NCI-H1436 treated with DMSO at 0.1 percent for 48 hours (cell line): ENCODE measurements at places on chromosomes 6 and 20.

- DNase-seq = no peak
Observed at GRCh38 chr20:41367393-41367695, 726 bp upstream of the EMILIN3 start.

DNA sequence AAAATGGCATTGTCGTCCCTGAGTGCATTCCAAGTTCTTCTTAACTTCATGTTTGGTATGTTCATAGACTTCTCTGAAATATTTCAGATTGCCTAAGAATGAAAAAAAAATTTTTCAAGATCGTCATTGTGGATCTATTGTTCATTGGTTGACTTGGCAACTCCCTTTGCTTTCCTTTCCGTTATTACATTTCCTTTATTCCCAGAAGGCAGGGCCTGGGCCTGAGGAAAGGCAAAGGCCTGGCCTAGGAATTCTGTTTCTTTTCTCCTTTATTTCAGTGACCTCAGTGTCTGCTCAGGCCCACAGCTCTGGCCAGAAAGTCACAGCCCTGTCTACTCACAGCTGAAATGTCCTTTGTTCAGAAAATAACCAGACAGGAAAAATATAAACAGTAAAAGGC lies 401.6 kb upstream of the PLCB4 start:
- DNase-seq = no peak

DNA sequence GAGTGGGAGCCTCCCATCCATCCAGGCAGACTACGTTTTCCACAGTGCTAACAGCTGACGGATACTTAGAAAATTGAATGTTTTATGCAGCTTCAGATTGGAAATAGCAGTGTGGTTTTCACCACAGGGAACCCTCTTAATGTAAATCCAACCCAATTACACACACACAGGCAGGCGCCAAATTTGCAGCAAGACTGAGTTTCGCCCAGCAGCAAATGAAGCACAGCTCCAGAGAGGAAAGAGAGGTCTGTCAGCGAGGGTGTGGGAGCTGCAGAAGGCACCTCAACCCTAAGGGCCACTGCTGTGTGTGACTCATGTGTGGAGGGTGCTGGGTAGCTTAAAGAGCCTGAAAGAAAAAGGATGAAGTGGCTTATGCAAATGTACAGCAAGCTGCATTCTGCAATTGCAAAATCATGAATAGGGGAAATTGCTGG lies 365.7 kb downstream of the MAFB start:
- DNase-seq = no peak

DNA sequence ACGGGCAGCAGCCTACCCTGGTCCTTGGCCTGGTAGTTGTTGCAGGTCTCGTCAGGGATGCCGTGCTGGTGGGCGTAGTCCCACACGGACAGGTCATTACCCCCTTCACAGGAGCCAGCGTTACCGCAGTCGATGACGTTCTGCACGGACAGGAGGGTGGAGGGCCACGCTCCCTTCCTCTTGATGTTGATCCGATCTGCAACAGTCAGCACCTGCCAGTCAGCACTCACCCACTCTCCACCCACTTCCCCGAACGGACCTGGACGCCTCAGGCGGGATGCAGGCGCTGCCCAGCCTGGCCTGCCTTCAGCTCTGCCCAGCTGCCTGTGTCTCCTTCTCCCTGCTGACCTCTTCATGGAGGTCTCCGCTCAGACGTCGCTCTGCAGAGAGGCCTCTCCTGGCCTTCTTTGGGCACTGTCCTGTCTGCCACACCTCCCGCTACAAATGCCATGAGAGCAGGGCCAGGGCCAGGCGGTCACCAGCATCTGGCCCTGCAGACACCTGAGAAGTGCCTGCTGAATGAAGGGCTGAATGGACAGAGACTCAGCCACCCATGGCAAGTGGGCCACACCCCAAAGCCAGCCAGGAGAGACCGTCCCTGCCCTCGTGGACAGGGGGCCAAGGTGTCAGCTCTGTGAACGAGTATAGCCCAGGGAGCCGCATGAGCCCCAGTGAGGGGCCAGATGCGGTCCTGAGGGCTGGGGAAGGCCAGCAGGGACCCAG lies 5.4 kb downstream of the CTSZ start:
- DNase-seq = no peak

DNA sequence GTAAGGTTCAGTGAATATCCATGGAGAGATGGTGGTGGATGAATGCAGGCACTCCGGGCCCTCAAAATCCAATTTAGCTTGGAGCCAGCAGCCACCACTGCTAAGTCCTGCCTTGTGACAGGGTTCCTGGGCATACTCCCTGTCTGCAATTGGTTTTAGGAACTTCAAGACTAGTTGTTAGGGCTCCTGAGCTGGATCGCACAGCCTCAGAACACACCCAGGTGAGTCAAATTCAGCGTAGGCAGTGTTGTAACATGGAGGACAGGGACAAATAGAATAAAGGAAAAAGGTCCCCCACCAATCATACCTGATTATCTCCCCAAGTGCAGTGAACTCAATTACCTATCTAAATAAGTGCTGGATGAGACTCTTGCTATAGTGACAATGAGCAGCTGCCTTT lies 74.6 kb downstream of the PERP start:
- DNase-seq = no peak

- no peak for DNase-seq
Observed at GRCh38 chr20:6466075-6466810, 301.2 kb upstream of the BMP2 start.

- no peak for DNase-seq
Observed at GRCh38 chr6:35470663-35471120, 2.5 kb downstream of the RPL10A start.

DNA sequence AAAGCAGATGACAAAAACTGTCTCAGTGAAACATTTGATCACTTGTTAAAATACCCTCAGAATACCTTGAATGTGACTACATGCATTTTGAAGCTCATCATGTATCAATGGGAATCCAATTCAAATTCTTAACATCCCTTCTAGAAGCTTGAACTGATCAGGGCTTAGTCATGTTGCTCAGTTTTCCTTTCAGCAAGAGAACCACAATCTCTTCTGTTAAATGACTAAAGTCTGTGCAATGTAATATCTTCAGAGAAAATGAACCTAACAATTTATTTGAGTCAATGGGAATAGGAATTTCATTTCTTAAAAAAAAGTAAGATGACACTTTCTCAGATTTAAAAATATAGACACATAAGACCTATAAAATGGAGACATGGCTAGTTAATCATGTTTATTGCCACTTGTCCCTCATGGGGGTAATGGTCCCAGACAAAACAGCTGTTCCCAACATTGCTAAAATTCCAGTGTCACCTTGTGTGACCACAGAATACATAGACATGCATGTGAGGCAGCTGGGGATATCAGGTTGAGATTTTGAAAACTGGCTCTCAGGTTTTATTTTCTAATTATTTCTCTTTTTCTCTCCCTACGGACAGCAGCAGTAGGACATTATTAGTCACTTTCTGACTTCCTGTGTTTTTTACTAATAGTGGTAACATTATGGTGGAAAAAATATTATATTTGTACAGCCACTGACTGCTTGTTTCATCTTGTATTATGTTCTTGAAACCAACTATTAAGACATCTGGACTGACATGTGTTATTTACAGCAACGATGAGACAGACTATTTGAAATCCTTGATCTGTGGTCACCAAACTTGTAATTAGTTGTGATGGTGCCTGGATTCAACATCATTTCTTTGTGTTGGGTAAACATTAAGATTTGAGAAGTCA lies 192.5 kb downstream of the COL9A1 start:
- no peak for DNase-seq

DNA sequence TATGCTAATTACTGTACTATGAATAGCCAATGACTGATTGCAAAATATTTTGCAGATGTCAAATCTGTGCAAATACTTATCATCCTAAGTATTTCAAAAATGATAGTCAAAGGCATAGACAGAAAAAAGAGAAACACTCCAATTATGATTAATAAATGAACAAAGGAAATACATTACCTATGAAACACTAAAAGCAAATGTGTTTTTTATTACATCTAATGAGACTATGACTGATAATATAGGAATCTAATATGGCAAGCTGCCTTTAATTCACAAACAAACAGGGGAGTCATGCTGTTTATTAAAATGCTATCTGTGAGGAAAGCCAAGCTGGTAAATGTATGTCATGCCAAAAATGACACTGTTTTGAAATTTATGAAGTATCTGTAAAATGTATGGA lies 713.2 kb upstream of the NRSN1 start:
- no peak for DNase-seq

DNA sequence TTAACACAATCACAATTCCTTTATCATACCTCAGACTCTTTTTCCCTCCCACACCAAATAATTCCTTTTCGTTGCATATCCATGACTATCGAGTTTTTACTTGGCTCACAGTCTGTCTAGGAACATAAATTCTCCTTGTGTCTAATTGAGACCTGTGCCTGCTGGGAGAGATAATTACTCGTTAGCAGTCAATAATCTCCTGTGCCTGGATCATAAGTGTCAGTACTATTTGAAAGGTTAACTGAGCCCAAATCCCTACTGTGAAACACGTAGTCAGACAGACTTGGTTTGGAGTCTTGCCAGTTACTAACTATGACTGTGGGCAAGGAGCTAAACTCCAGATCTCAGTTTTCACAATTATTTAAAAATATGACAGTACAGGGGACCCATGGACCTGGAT lies 5.7 kb upstream of the CTNNBL1 start:
- no peak for DNase-seq

DNA sequence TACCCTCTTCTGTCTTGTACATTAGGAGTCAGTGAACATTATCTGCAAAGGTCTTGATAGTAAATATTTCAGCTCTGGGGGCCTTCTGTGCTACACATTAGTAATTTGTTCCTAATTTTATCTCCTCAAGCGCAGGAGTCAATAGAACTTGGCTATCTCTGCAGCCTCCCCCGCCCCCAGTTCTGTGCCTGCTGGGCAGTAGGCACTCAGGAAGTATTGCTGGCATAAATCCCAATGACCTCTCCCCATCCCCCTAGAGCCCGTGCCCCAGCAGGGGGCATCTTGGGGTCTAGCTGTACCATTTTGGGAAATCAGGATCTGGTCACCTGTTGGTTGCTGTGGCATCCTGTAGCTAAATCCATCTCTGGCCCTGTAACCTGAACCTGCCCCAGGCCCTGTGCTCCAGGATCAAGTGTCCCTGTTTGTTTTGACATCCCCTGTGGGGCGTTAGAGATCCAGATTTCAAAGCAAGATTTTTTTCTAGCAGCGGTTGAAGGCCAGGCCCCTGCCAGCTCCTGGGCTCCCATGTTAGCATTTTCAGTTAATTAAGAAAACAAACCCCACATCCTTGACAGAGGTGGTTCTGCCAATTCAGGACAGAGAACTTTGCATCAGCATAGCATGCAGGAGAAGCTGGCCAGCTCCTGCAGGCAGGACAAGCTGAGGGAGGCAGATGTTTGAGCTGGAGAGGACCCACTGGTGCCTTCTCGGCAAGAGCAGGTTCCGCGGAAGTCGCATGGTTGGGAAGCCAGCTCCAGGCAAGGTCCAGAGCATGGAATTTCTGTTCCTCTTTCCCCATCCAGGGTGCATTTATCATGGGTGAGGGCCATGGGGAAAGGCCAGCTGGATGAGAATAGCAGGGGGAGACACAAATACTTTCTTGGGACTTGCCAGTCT lies 32.1 kb downstream of the DAAM2 start:
- DNase-seq = no peak

DNA sequence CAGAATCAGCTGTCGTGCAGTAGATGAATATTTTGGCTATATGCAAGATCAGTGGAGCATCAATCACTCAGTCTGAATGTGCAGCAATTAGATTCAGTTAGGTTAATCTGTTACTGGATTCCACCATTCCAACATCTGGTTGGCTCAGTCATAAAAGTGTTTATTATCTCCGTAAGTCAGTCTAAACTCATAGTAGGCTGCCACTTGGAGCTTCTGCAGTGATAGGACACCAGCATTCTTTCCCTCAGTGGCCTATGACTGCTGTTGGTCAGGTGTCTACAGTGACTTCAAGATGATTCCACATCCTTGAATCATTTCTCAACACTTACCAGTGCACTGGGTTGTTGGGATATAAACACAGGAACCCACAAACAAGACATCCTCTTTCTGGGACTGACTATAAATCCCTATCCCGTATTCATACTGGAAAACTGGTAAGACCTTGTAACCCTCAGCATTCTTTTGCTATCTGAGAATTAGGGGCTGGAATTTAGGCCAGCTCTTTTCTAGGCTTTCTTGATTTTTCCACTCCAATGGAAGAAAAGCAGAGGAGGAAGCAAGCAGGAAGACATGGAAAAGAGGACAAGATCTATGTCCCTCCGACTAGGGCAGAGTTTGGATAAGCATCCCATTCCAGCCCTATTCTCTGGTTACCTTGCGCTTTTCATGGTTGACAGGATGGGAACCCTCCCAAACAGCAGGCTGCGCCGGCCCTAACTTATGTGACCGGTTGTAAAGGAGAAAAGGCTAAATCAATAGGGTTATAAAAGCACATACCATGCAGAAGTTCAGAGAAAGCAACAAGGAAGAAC lies 919.6 kb downstream of the KIF16B start:
- DNase-seq = no peak

- no peak for DNase-seq
Observed at GRCh38 chr6:5278047-5278446, 16.7 kb downstream of the FARS2 start.

GRCh38 chr6:85568411-85568810 lies 25.2 kb downstream of the SNX14 start:
- no peak for DNase-seq

GRCh38 chr20:31809661-31810060 lies 9.5 kb upstream of the MYLK2 start:
- no peak for DNase-seq

- DNase-seq = no peak
Observed at GRCh38 chr6:155527443-155527842, 71.8 kb upstream of the NOX3 start.

DNA sequence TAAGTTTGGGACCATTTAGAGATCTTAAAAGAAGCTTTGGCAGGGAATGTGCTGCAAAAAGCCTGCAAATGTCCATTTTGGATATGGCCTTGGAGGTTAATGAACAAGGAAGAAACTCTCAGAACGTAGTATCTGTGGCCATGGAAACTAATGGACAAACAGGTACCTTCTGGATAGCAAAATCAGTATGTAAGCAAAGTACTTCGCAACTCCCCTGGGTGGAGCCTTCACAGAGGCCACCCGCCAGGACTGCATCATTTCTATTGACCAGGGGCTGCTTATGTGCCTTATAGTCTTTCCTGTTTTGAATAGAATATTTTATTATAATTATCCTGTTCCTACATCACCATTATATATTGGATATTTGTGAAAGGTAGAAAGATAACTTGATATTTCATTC lies 510.8 kb upstream of the SYNCRIP start:
- DNase-seq = no peak

GRCh38 chr6:4220558-4220957 lies 85.2 kb upstream of the ECI2 start:
- no peak for DNase-seq
